ENCODE measurements at places on chromosomes 7 and 10. TPM values are rescaled to one million over a fixed set of nuclear protein-coding genes. Genes with fewer than 3 reads are reported as not detected.

DNA sequence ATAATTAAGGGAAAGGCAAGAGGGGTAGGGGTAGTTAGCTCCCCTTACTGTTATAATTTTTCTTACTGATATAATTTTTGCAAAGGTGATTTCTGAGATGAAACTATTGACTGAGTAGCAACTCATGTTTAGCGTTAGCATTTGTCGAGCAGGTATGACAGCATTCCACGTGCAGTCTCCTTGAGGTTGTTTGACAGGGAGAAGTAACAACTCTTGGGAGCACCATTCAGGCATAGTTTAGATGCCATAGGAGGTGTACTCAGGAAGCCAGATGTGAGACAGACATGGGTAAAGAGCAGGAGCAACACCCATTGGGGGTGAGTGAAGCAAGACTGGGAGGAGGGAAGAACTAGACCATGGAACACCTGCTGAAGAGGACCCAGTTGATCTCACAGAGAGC is 96.6 kb upstream of the KLF6 start:
- H3K36me3 ChIP-seq: no peaks in the 10 kb centered on the region
- no peak overlapping the region for H3K4me3 ChIP-seq
- H3K27me3 ChIP-seq: no peaks in the 10 kb centered on the region
- H3K27ac ChIP-seq: no peak overlapping the region

DNA sequence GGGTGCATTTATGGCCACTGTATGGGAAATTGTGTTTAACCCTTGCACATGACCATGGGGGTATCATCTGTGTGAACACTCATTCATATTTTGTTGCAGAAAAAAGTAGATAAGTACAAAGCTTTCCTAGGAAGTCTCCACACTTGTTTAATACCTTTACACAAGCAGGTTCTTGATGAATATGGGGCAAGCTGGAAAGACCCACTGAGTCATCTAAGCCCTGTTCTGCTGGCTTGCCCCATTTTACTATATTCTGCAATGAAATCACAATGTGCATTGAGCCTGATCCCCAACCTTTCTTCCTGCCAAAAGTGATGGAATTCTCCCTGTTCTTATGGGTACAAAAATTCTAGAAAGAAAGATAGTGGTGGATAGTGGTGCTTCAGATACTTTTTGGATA is 99.8 kb downstream of the CCDC71L start:
- H3K27ac ChIP-seq: no peak overlapping the region
- no peak for DNase-seq
- H3K4me1 ChIP-seq: peaks cover 8% of the 10 kb centered on the region
- no peaks in the 10 kb centered on the region for H3K27me3 ChIP-seq
- no peaks in the 10 kb centered on the region for H3K36me3 ChIP-seq

DNA sequence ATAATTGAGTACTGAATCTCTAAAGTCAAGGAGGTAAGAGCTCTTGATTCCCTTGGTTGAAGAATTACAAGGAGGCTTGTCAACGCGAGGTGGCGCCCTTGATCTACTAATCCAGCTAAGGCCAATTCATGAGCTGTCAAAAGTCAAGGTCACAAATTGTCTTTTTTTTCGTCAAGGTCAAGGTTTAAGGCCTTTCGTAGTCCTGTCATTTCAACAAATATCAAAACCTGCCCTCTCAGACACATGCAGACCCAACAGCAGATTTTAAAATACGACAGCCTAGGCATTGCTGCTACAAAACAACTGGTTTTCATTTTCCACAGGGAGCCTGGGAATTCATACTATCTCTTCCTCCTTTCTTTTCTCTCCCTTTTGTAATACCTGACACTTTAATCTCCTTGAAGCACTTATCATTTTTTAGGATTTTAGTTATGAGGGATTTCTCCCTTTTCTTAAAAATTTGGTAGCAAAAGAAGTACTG is 3.6 kb downstream of the HOXA13 start:
- H3K36me3 ChIP-seq: no peaks in the 10 kb centered on the region
- H3K27ac ChIP-seq: no peak overlapping the region
- peaks cover 82% of the 10 kb centered on the region for H3K27me3 ChIP-seq
- DNase-seq: peak; percentile 83
- peaks cover 4% of the 10 kb centered on the region for H3K4me1 ChIP-seq

DNA sequence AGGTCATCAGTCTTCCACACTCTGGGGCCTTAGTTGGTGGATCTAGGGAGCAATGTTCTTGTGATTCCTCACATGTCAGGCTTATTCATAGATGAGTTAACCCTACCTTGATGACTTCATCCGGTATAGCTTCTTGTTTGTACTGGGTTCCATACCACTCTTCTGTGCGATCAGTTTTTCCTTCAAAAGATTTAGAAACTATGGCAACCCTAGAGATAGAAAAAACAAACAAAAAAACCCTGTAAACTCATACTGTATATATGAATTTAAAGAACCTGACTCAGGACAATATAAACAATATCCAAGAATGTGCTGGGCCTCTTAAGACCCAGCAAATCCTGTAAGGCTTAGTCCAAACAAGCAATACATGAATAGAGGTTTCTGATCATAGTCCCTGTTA is 83.5 kb downstream of the IDE start:
- DNase-seq: no peak
- peaks cover 24% of the 10 kb centered on the region for H3K36me3 ChIP-seq
- H3K27me3 ChIP-seq: no peaks in the 10 kb centered on the region
- H3K4me3 ChIP-seq: no peak overlapping the region
- no peak overlapping the region for H3K27ac ChIP-seq
- H3K4me1 ChIP-seq: no peaks in the 10 kb centered on the region

Gene DNAJC12
- 7.9 TPM for polyA plus RNA-seq

Gene SLC16A12
- polyA plus RNA-seq: 0.13 TPM

All from SK-N-SH (cell line).